Posterior cingulate gyrus (tissue), 11 donors: ENCODE measurements at places on chromosomes 3 and 15.
A peak's percentile ranks its signal among the peaks of the same experiment; 100 is the strongest.

DNA sequence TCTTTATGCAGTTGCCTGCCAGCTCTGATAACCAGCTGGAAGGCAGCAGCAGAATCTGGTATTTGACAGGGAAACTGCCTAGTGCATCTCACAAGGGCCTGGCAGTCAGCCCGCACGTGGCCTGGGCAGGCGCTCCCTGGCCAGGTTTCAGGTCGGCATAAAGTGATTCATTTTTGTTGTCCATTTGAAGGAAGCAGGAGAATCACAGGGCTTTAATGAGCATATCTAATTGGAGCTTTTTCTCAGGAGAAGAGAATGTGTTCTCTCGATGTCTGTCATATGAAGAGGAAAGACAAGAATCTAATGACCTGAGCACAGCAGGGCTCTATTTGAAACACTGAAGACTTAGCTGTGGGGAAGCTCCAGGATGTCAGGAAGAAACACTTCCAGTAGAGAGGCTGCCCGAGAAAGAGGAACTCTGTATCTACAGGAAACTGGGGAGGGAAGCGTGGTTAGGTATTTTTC lies 98.8 kb upstream of the MB21D2 start:
- DNase-seq, result no peak

- DNase-seq, result no peak
Measured at GRCh38 chr3:190541008-190541407, 27.1 kb downstream of the IL1RAP start.

DNA sequence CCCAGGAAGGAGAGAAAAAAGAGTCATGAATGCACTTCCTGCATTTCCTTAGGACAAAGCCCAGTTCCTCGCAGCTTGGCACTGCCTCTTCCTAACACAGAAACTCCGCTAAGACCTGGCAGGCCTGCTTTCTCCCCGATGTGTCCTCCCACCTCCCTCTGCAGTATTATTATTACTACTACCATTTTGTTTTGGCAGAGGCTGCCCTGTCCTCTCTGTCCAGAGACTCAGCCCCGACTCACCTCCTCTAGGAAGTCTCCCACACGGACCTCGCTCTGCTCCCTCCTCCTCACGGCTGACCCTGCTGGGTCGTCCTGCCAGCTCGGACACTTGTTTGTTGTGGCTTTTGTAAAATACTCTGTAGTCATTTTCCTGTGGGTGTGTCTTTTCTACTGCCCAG lies 107.2 kb upstream of the HACD2 start:
- no peak for DNase-seq

DNA sequence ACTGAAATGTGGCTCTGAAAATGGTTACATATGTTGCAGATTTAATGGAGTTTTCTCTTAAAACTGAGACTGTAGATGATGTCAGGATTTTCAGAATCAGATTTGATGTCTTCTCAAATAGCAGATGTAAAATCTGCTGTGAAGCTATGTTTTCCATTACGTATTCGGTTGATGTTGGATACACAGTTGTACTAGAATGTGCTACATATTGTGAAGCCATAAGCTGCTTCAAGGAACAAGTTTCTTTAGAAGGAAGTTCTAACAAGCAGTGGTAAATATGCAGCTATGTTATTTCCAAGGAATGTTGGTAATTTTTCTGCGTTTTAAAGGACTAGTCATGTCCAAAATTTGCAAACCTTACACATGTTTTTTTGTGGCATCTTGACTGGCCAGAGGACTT lies 197.7 kb downstream of the RBMS3 start:
- no peak for DNase-seq

- DNase-seq, result no peak
Measured at GRCh38 chr3:190512666-190513065, 1.2 kb upstream of the IL1RAP start.

DNA sequence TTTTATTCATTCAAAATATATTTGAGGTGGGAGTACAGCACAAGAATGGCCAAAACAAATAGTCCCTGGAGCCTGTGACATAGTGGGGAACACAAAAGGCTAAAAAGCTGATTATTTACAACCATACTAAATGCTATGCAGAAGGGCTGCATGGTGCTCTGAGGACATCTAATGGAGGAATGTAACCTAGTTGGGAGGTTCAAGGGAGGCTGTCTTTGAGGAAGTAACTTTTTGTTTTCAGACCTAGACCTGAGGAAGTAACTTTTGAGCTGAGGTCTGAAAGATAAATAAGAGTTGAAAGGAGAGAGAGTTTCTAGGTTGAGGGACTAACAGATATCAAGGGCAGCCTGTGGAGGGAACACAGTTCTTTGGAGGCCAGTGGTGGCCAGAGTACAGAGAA lies 34.8 kb upstream of the RASA2 start:
- no peak for DNase-seq

DNA sequence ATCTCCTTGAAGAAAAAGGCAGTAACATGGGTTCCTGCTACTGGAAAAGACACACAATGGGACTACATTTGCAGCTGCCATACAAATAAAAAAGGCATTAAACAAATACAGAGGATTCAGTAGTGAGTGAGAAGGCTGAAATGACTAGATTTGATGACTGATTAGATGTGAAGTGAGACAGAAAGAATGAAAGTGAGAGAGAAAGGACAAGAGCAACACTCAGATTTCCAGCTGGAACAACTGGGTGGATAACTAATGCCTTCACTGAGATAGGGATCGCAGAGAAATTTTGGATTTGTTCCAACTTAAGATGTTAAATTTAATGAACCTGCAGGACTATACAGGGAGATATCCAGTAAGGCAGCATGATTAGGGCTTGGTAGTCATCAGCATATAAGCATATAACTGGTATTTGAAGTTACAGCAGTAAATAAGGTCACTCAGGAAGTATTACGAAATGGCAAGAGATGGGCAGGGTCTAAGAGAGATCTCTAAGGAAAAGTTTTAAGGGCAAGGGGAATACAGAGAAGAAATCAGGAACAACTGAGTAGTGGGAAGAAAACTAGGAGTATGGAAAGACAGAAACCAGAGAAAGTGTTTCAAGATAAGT lies 8.2 kb downstream of the OSBPL11 start:
- no peak for DNase-seq

DNA sequence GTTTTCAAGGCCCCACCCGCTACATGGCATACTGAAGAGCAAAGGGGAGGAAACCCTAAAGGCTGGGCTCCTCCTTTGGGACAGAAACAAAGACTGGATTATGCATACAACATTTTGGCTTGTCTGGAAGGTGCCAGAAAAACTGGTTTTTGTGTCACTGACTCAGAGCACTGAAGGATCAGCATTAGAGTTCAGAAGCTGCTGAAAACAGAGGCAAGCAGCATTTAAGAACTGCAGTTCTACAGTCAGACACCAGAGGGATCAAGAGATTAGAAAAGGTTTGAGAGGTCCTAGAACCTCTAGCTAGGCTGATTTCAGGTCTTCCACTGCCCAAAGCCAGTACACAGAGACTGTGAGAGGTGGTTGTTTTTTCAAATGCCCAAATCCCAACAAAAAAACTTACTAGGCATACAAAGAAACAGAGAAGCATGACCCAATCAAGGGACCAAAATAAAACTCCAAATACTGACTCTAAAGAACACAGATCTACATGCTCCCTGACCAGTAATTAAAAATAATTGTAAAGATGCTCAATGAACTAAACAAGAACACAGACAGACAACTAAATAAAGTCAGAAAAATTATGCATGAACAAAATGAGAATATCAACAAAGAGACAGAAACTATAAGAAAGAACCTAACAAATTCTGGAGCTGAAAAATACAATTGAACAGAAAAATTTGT lies 91.2 kb downstream of the SENP2 start:
- no peak for DNase-seq

- no peak for DNase-seq
Measured at GRCh38 chr15:63367390-63367789, 14.3 kb downstream of the CA12 start.

DNA sequence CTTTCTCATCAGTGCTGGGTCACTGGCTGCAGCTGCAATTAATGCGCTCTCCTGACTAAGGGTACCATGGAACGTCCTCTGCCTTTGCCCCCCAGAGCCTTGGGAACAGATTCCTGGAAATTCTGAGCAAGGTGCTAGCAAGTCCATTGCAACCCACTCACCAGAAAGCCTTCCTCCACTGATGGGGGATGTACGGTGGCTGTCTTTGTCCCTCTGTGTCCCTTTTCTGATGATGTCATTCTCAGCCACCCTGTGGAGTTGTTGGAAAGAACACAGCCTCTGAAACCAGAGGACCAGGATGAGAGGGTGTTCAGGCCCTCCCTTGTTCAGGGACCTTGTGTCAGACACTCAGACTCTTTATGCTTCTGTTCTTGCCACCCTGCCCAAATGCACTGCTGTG lies 38.1 kb upstream of the ZBTB38 start:
- DNase-seq, result no peak

- DNase-seq, result no peak
Measured at GRCh38 chr3:174957551-174958001, 98.4 kb downstream of the NAALADL2 start.

DNA sequence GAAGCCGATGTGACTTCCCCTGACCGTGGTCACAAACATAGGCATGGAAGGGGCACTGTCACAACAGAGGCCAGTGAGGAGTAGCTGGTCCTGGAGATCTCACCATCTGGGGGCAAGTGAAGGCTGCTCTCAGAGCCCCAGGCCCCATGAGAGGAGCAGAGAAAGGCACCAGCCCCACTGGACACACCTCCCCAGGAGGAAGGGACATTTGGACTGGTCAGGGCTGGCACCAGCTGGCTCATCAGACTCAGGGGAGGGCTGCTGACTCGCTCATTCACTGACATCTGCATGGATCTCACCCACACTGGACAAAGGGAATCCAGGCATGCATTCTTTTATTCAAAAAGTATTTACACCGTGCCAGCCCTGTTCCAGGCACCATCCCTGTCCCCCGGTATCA lies 26.8 kb downstream of the ESYT3 start:
- DNase-seq, result no peak

DNA sequence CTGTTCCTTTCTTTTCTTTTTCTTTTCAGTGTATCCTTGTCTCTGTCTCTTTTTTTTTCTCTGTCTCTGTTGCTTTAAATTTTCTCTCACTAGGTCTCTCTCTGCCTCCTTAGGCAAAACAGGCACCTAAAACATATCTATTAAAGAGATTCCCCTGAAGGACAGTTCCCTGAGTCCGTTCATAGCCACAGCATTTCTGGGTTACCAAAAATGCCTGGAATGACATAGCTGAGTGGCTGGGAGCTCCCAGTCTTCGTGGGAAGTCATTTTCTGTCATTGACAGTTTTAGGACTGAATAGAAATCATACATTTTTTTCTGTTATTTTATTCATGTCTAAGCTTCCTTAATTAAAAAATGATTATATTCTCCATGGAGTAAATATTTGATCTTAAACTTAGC lies 323.8 kb upstream of the AZI2 start:
- DNase-seq, result no peak

DNA sequence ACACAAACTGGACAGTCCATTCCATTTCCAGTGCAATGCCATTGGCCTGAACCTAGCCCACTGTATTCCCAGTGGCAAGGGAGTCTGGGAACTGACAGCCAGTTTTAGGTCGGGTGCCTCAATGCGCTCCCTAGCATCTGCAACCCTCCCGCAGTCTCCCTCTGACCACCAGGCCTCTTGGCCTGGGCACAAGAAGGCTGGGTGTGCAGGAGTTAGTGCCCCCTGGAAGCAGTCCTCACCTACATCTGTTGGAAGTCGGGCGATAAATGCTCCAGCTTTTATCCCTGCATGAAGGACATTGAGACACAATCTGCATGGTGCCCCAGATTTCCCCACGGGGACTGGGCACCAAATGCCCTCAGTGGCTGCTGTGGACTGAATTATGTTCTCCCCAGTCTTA lies 12.7 kb downstream of the C3orf22 start:
- peak; percentile 8 for DNase-seq

- DNase-seq, result no peak
Measured at GRCh38 chr3:8864402-8865350, 95.3 kb upstream of the OXTR start.

DNA sequence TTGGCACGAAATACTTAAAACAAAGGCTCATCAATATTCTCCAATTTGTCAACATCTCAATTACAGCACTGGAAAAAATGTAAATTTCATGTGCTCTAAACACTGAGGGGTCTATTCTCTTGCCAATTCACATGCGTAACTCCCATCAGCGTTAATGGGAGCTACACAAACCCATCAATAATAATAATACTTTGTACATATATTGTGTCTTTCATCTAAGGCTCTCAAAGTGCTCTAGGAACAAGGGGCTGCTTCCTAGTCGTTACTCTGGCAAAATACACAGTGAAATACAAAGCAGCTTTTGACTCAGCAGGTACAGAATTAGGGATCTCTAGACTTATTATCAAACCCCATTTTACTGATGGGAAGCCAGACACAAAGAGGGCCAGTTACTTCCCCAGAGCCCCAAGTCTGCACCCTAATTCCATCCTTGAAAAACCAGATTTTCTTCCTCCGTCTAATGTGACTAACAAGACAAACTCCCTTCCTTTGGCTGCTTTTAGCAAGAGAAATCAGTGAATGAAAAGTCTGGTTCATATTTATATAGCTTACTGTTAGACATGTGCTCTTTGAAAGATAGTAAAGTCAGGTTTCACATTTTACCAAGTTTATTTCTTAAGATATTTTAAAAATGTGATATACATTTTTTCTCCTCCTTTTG lies 20.0 kb downstream of the MEIS2 start:
- no peak for DNase-seq

DNA sequence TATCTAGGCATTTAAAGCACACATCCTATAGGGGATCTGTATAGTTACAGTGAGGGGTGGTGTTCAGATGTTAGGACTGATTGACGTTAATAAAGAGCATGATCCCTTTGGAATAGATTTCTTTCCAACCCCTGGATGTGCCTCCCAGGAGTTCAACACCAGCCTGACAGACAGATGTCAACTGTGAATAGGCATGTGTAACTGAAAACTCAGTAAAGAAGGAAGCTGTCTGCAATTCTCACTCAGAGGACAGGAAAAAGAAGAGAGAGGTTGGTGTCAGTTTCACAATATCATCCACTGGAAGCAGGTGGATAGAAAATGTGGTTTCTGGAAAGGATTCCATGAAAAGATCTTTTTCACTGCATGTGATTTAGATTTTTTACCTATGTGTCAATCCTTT lies 396.3 kb downstream of the NSUN3 start:
- DNase-seq, result no peak

DNA sequence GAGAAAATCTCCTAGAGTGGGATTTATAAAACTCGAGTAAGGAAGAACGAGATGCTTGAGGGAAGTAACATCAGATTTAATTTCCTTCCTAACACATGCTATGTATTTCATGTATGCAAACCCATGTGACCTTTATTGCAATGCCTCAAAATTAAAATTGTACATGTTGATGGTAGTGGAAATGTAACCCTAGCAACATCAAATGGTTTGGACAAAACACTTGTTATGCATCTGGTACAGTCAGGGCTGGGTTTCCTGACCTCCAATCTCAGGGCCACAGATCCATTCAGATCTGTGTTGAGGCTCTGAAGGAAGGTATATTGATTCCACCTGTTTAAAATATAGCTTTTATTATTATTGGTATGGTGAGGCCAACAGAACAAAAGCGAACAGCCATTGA lies 246.0 kb downstream of the WNT5A start:
- DNase-seq, result no peak

- DNase-seq, result no peak
Measured at GRCh38 chr3:185661772-185662171, 75.7 kb downstream of the SENP2 start.

DNA sequence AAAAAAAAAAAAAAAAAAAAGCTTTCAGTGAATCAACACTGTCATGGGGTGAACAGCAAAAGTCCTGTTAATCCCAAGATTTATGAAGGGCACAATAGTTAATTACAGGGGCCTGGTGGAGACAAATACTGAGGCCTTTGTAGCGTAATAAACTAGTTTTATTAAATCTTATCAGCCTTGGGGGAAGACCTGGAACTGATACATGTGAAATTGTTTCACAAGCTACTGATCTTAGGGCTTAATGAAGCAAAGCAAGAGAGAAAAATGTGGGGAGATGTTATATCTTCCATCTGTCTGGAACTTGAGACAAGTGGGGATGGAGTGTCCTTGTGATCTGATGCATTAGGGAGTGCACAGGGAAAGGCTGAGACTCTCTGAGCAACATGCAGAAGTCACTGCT lies 47.9 kb upstream of the OSBPL11 start:
- no peak for DNase-seq
